CD4-positive, alpha-beta T cell treated with Interleukin-2 at 100 ng/mL for 4 hours (primary cell): ENCODE measurements at places on chromosomes 16 and 17.
A peak's percentile ranks its signal among the peaks of the same experiment; 100 is the strongest.

GRCh38 chr17:11279776-11280344, 38.8 kb downstream of the SHISA6 start:
- DNase-seq = no peak

DNA sequence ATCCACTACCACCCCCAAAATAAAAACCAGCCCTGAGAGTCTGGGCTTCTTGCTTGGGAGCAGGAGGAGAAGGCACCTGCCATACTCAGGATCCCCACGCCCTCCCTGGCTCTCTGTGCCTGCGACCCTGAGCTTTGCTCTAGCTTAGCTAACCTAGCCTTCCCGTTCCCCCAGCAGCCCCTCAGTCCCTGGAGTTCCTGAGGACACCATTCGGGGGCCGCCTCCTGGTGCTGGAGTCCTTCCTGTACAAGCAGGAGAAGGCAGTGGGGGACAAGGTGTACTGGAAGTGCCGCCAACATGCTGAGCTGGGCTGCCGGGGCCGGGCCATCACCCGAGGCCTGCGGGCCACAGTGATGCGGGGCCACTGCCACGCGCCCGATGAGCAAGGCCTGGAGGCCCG, 18.5 kb downstream of the FLYWCH1 start:
- DNase-seq = no peak

DNA sequence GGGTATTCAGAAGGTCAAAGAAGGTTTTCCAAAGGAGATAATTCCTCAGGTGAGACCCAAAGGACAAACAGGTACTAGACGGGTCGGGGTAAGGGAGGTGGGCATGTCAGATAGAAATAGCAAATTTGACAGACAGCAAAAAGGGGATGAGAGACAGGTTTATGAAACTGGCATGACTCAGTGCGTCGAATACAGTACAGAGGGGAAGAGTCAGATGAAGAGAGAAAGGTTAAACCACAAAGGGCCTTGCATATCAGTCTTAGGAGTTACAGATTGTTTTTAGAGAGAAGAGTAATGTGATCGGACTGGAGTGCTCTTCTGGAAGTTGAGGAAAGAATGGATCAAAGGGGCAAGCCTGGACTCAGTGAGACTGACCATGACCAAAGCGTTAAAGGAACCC, 88.4 kb downstream of the ZZEF1 start:
- DNase-seq = no peak

GRCh38 chr16:30063893-30064728, 1.4 kb upstream of the ALDOA start:
- DNase-seq = peak; percentile 75
